ENCODE measurements at places on chromosomes 12 and 14. TPM values are rescaled to one million over a fixed set of nuclear protein-coding genes. Genes with fewer than 3 reads are reported as not detected.

- DNase-seq: no peak
Measured at GRCh38 chr14:88592031-88592430, 29.2 kb downstream of the ZC3H14 start.

DNA sequence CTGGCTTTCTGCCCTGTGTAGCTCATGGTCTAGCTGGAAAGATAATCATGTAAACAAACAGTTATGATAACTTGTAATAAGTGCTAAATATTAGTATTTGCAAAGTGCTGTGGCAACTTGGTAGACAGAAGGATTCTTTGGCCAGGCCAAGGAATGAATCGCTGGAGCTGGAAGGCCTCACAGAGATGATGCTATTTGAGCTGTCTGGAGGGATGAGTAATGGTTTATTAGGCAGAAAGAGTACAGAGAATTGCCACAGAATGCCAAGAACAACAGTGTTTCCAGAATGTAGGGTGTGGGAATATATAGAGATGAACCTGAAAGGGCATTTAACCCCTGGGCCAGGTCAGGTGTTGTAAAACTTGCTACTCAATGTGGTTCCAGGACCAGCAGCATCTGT lies 27.6 kb downstream of the OTX2 start:
- no peak for DNase-seq

DNA sequence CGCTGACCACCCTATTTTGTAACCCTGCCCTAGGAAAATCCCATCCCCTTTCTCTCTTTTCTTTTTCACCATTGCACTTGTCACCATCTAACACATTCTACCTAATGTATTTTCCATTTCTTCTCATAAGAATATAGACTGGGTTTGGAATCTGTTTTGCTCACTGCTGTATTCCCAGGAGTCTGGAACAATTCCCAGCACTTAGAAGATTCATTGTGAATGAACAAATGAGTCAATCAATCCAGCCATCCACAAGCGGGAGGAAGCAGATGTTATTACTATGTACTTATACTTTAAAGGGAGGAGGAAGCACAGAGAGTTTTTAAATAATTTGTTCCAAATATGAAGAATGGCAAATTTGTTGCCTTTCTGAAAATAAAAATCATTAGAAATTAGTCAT lies 142.1 kb downstream of the KIF21A start:
- no peak for DNase-seq

GRCh38 chr12:81221681-81222080 lies 143.8 kb downstream of the ACSS3 start:
- no peak for DNase-seq

- no peak for DNase-seq
Measured at GRCh38 chr14:69500736-69501135, 16.2 kb downstream of the PLEKHD1 start.

GRCh38 chr14:92539419-92539818 lies 25.8 kb downstream of the RIN3 start:
- DNase-seq: no peak

GRCh38 chr12:68185598-68185997 lies 26.1 kb upstream of the IFNG start:
- no peak for DNase-seq

The NYNRIN gene
- 9.0 TPM for polyA plus RNA-seq

All from keratinocyte (primary cell).